ENCODE measurements at places on chromosomes 13 and 19. TPM values are rescaled to one million over a fixed set of nuclear protein-coding genes. Genes with fewer than 3 reads are reported as not detected.

DNA sequence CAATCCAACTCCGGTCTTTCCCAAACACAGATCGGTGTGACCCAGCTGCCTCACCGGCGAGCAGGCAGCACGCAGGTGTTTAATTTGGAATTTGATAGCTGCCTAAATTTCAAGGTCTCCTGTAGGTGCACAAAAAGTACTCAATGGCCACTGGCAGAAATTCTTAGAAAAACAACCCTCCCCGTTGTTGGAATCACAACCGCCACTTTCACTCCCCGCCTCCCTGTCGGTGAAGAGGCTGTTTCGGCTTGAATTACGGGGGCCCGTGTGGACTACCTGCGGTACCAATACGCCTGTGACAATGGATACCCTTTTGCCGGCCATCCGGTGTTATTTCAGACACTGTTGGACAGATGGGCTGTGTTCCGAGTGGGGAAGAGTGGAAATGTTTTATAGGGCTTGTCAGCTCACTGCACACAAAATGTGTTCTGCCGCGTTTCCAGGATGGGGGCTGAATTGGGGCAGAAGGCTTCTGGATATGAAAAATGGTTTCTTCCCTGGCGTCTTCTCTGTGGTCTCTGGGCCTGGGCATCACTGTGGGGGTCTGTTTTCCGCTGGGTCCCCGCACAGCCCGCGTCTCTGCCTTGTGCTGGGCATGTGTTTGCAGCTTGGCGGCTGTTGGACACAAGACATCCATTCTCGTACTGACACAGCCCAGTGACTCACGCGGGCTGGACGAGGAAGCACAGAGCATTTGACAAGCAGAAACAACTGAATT, 45.4 kb downstream of the ZIC5 start:
- H3K4me3 ChIP-seq: no peak overlapping the region
- DNase-seq: no peak
- H3K27ac ChIP-seq: no peak overlapping the region
- H3K4me1 ChIP-seq: no peaks in the 10 kb centered on the region

DNA sequence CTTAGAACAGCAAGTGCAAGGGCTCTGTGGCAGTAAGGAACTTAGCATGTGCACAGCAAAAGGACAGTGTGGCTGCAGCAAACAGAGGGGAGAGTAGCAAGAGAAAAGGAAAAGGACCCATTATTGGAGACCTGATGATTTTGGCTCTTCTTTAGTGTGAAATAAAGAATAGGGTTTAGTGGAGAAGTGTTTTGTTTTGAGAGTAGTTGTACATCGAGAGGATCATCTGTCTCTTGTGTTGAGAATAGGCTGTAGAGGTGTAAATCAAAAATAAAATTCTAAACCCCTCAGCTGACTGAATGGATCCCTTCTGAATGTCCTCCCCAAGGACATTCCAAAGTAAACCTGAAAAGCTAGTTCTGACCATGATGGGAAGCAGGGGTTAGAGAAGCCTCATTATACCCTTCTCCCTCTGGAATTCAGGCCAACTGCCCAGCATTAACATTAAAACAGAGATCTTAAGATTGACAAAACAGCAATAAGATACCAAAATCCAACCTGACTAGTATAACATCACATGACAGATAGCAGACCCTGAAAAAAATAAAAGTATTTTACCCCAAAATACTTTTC, 73.6 kb upstream of the OBI1 start:
- DNase-seq: no peak
- no peaks in the 10 kb centered on the region for H3K36me3 ChIP-seq
- H3K27ac ChIP-seq: no peak overlapping the region
- H3K27me3 ChIP-seq: peaks cover 10% of the 10 kb centered on the region
- H3K4me1 ChIP-seq: no peaks in the 10 kb centered on the region

DNA sequence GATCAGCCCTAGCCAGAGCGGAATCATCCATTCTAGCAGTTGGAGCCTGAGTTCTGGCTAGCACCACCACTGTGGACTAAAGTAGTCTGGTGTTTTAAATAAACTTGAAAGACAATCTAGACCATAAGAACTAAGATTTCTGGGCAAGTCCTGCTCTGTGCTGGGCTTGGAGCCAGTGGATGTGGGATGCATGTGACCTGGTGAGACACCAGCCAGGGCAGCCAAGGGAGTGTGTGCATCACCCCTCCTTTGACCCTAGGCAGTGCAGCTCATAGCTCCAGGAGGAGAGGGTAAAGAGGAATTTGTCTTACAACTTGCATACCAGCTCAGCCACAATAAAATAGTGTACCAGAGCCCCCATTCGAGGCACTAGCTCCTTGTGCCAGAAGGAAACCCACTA, 21.0 kb downstream of the ITGBL1 start:
- DNase-seq: no peak
- H3K27me3 ChIP-seq: no peaks in the 10 kb centered on the region
- no peak overlapping the region for H3K4me3 ChIP-seq
- no peaks in the 10 kb centered on the region for H3K36me3 ChIP-seq
- no peak overlapping the region for H3K27ac ChIP-seq
- H3K4me1 ChIP-seq: no peaks in the 10 kb centered on the region

GRCh38 chr13:41762796-41763195, 198.1 kb downstream of the VWA8 start:
- no peak overlapping the region for H3K4me3 ChIP-seq
- peaks cover 21% of the 10 kb centered on the region for H3K4me1 ChIP-seq
- no peaks in the 10 kb centered on the region for H3K27me3 ChIP-seq
- no peak overlapping the region for H3K27ac ChIP-seq
- peaks cover 13% of the 10 kb centered on the region for H3K36me3 ChIP-seq

GRCh38 chr13:107906131-107906530, 309.2 kb downstream of the LIG4 start:
- no peaks in the 10 kb centered on the region for H3K27me3 ChIP-seq
- no peaks in the 10 kb centered on the region for H3K4me1 ChIP-seq
- DNase-seq: no peak
- H3K27ac ChIP-seq: no peak overlapping the region
- H3K4me3 ChIP-seq: no peak overlapping the region

- no peaks in the 10 kb centered on the region for H3K27me3 ChIP-seq
- DNase-seq: no peak
- H3K27ac ChIP-seq: no peak overlapping the region
- H3K4me3 ChIP-seq: no peak overlapping the region
Measured at GRCh38 chr19:4431808-4432674, 25.6 kb downstream of the UBXN6 start.

GRCh38 chr13:99312493-99312883, 5.3 kb upstream of the GPR183 start:
- H3K27me3 ChIP-seq: no peaks in the 10 kb centered on the region
- H3K27ac ChIP-seq: peak overlapping the region; percentile 76
- DNase-seq: no peak
- peaks cover 68% of the 10 kb centered on the region for H3K36me3 ChIP-seq

DNA sequence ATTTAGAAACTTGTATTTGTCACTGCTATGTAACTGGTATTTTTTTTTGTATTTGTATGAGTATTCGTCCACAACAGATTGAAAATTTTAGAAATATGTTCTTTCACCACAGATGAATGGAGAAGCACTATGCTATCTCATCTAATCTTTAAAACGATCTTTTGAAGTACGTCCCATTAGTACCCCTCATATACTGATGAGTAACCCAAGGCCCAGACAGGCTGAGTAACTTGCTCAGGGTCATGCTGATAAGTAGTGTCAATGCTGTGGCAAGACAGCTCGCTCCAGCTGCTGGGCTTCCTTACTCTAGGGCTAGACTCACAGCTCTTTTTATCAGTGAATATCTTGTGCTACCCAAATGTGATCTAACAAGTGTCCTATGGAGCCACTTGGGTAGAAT, 154.2 kb downstream of the SUCLA2 start:
- H3K27ac ChIP-seq: no peak overlapping the region
- no peaks in the 10 kb centered on the region for H3K4me1 ChIP-seq
- no peaks in the 10 kb centered on the region for H3K27me3 ChIP-seq
- H3K36me3 ChIP-seq: no peaks in the 10 kb centered on the region

IFNL1 gene
- not detected for total RNA-seq

MEF2B gene
- total RNA-seq: 3.4 TPM
